Stimulated activated effector memory CD8-positive, alpha-beta T cell treated with anti-CD3 and anti-CD28 coated beads, Interleukin-12 subunit alpha, Interleukin-12 subunit beta, amount 100 ng/mL, for 72 hours (primary cell): ENCODE measurements at places on chromosomes 5 and 9.

- DNase-seq: no peak
Measured at GRCh38 chr9:104027295-104027694, 66.8 kb upstream of the SMC2 start.

DNA sequence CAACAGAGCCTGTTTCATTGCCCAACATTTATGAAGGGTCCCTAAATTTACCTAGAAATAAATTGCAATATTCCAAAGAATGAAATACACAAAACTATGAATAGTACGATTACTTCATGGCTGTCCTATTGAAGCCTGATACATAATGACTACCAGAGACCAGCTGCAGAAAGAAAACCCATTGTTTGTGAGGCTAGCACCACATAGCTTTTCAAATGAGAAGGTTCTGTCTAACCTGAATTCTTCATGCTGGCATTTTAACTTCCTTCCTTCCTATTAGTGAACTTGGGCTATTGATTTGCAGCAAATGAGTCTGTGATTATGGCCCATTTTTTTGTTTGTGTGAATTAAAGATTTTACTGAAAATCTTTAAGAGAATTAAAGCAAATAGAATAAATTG, 47.3 kb downstream of the MEGF10 start:
- no peak for DNase-seq

DNA sequence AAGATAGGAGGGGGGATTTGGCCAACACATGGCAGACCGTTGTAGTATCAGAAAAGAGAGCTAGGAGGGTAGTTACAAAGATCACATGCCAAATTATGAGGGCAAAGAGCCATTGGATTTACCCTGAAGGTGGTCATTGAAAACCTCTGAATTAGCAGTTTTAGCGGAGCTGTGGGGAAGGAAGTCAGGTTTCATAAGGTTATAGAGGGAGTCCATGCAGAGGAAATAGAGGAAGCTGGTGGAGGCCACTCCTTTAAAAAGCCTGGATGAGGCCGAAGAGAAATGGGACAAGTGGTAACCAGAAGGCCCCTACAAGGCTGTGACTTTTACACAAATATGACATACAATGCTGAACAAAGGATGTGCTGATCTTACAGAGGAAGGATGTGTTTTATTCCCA, 13.2 kb downstream of the DOCK8 start:
- DNase-seq: no peak

DNA sequence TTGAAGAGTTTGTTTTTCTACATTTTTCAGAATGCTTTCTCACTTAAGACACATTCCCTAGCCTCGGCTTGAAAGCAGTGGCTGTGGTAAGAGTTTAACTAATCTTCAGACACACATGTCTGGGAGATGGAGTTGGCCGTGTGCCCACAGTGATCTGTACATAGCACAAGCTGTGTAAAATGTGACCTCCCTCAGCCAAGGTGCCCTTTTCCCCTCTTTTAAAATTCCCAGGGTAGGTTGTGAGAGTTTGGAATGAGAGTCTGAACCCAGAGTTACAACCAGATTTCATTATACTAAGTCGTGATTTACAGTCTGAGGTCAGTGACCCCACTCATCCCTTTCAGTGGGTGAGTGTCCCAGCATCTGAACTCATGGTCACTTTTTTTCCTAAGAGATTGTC, 230.4 kb downstream of the DOCK8 start:
- no peak for DNase-seq

DNA sequence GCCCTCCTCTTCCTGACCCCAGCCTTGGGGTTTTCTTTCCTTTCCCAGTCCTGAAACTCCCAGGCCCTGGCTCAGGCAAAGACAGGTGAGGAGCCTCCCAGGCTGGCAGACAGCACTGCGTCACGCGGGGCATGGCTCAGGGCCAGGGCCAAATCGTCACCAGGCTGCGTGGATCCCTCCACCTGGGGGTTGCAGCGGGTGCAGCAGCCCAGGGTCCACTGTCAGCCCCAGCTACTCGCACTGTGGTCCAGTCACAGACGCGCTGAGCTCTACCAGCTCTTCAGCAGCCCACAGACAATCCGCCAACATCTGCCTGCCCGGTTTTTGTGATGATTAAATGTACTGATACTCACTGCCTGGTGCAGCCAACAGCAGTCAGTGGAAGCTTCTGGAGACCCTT, 12.1 kb downstream of the FAM78A start:
- DNase-seq: no peak

GRCh38 chr9:127949827-127950512, 12.3 kb upstream of the DPM2 start:
- DNase-seq: no peak

- DNase-seq: no peak
Measured at GRCh38 chr9:88732128-88732527, 197.2 kb downstream of the NXNL2 start.

DNA sequence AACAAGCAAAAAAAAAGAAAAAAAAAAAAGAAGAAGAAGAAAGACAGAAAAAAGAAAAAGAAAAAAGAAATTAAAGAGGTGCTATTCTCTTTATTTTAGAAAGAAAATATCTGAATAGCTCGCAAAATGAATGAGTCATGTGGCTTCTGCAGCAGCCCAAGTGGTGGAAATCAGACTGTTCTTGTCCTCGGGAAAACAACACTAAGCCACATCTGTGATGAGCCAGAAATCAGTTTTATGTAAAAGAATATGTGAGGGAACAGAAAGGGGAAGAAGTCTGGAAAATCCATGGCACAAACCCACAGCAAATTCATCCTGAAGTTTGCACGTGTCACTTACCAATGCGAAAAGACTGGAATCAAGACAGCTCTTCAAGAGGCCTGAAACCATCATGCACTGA, 118.7 kb upstream of the GAS1 start:
- no peak for DNase-seq

GRCh38 chr5:74367934-74368333, 272.6 kb downstream of the ENC1 start:
- no peak for DNase-seq

- no peak for DNase-seq
Measured at GRCh38 chr9:72415163-72415562, 50.2 kb upstream of the ZFAND5 start.

DNA sequence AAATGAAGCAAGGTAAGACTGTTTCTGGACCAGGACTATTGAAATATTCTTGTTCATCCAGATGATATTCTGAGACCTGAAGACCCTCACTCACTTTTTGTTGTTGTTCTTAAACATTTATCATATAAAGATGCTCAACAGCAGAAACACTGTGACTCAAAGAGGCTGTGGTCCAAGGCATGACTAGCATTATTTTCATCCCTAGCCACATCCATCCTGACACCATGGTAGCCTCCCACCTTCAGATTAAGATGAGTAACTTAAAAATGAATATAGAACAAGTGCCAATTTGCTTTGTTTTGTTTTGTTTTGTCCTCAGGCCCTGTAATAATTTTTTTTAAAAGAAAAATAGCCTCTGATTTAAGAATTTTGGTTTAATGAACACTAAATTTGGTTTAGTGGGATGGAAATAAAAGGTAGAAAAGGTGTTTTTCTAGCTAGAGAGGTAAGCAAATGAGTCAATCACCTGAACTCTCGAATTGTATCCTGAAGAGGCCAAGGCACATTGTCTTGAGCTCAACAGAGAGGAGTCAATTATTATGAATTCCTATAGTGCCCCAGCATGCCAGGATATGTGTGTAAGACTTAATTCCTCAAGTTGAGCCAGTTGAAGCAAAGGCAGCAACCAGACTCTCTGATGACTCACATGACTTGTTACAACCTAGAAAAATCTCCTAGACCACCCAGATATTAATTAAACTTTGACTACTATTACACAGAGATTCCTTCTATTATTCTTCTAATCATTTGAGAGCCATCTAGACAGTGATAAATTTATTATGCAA, 380.1 kb upstream of the TUSC1 start:
- no peak for DNase-seq
